Heart left ventricle (tissue), 16 donors: ENCODE measurements at places on chromosomes 3 and 15.

DNA sequence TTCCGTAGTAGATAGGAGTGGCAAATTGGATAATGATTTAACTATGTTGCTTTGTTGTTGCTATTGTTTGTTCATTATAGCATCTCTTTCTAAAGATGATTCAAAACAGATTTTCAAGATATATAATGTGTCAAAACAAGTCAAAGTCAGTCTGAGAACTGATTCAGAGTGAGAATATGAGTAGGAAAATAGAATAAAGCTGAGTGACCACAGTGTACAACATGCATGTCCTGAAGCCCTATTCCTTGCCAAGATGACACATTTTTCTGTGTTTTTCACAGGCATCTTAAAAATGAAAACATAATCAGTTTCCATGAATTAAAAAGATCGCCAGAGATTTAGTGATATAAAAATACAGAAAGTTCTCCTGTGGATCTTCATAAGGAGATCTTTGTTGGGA lies 57.0 kb upstream of the THRB start:
- DNase-seq, result no peak

GRCh38 chr15:70687482-70687881 lies 75.9 kb downstream of the UACA start:
- no peak for DNase-seq

DNA sequence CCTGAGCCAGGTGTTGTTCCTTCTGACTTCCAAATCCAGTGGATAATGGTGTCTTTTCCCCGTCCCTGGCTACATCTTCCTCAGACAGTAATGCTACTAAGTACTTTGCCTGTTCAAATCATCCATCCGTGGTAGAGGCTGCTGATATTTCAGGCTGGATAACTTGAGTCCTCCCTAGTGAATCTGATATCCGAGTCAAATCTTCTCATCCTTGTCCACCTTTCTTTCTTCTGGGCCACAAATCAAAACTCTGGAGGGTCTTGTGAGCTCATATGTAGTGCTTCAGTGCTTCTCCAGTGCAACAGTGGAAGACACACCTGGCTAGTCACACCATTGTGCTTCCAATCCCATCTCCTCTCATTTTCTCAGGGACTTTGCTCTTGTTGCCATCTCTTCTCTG lies 11.2 kb downstream of the SH3GL3 start:
- DNase-seq, result no peak

GRCh38 chr3:107307205-107307604 lies 70.0 kb upstream of the CCDC54 start:
- no peak for DNase-seq

- DNase-seq, result no peak
Measured at GRCh38 chr15:80487839-80488390, 83.7 kb downstream of the ARNT2 start.

DNA sequence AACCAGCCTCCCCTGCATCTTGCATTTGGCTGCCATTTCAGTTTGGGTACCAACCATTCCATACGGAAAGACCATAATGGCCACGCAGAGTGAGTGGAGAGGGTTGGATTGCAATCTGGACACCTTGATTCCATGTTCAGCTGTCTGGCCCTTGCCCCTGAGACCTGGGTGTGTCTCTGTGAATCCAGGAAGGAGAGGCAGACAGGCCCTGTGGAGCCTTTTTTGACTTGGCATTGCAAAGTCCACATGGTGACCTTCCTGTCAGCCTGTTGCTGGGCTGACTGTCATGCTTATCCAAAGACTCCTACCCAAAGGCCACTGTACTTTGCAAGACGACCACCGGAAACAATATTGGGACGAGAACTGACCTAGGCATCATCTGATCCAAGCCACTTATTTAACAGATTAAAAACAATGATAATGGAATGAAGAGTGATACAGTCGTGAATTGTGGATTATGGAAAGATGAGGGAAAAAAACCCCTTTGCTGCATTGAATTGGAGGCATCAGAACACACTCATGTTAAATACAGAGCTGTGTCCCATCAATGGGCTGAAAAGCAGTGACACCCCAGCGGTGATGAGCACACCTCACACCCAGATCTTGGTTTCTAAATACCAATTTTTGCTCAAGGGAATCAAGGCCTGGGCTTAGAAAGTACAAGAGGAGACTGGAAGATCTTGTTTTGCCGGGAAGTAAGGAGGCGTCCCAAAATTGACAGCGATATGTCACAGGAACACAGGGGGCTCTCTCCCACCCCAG lies 86.0 kb downstream of the LRRK1 start:
- peak; percentile 9 for DNase-seq

- DNase-seq, result no peak
Measured at GRCh38 chr15:31342781-31343626, 16.4 kb downstream of the KLF13 start.

- DNase-seq, result no peak
Measured at GRCh38 chr15:77347197-77347596, 72.7 kb downstream of the PEAK1 start.

DNA sequence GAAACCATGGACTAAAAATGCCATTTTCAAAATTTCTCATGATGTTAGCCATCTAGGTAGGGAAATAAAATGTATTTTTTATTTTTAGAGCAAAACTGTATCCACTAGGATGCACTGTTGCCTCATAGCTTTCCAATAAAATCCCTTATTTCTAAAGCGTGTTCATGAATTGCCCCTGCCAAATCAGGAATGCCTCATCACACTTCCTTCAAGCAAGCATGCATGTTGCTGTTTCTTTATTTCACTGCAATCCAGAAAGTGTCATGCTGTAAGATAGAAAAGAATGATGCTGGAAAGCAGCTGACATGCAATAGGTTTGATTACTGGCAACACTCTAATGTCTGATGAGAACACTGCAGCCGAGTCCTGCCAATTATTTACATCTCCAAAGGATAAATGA lies 239.5 kb downstream of the CHL1 start:
- no peak for DNase-seq

GRCh38 chr3:87442470-87442869 lies 166.1 kb upstream of the POU1F1 start:
- DNase-seq, result no peak

DNA sequence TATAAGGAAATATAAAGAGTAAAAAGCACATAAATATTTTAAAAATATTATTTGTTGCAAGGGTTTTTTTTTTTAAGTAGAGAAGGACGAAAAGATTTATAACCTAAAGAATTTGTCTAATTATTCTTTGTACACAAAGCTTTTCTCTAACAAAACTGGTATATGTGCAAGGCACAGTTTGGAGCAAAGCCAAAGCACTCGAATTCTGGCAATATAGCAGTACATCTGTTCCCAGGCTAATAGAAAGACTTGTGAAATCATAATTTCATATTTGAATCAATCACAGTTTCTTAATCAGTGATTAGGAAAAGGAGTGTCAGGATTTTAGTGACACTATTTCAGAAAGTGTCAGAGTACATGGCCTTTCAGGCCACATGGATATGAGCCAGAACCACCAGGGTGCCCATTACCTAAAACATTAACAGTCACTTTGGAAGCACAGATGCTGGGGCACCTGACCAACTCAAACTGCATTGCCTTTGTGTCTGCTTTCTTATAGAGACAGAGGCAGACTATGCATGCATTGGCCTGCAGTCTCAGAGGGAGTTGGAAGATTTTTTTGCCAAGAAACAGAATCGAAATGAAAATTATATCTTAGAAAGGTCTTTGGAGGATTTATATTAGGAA lies 651.8 kb upstream of the SGO1 start:
- no peak for DNase-seq

DNA sequence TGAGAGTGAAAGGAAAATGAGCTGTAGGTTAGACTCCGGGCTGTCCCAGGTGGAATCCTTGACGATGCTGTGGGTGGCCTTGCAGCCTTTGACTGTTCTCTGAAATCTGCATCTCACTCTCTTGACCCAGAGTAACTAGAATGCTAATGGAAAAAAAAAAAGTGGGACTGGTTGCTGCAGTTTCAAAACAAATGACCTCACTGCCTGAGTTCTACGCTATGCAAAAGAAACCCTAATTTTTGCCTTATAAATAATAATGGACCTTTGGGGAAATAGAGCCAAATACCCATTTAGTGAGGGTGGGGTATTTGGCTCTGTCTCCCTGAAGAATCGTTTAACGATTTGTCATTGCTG lies 309.7 kb upstream of the C2CD4B start:
- no peak for DNase-seq

GRCh38 chr3:122662505-122662904 lies 18.1 kb upstream of the PARP14 start:
- no peak for DNase-seq

DNA sequence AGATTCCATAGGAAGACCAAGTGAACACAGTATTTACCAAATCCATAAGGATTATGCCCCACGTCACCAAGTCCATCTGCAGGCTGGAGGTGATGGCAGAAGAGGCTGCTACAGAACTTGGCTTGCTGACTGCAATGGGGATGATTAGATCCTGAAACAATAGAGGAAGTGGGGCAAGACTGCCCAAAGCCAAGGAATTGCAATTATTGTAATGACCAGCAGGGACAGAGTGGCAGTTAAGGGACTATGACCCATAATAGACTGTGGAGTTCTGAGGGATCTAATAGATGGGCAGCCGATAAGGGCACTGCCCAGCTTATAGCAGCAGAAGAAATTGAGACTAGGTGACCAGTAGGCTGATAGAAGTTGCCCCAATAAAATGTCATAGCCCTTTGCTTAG lies 108.4 kb downstream of the MINAR1 start:
- no peak for DNase-seq

- DNase-seq, result no peak
Measured at GRCh38 chr3:14680716-14681115, 5.8 kb downstream of the C3orf20 start.

DNA sequence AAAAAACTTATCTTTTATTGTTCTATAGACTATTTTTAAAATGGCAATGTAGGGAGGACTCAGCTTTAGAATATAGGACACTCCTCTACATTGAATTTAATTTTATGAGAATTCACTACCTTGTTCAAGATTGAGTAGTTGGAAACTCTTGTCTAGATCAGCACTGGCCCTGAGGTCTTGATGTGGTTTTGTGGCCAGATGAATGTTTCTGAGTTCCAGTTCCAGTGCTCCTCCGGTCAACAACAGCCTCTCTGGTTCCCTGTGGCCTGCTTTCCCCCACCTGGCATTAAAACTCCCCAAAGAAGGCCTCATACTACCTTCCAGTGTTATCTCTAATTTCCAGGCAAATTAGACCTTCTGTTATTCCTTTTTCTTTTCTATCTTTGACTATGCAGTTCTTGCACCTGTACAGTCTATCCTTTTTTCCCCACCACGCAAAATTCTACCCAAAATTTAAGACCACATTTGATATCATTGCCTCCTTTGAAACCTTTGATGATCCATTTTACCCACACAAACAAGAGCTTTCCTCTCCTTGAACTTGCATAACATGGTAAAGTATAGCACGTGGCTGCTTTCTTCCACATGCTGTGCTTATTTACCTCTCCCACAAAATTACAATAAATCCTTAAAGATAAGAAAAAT lies 9.6 kb upstream of the ANP32A start:
- no peak for DNase-seq

GRCh38 chr15:68417897-68418296 lies 14.1 kb downstream of the ITGA11 start:
- DNase-seq, result no peak

- DNase-seq, result no peak
Measured at GRCh38 chr15:69577397-69577796, 124.8 kb downstream of the RPLP1 start.

- DNase-seq, result no peak
Measured at GRCh38 chr15:75182187-75183131, 19.2 kb upstream of the C15orf39 start.

GRCh38 chr15:76108021-76108723 lies 48.4 kb downstream of the TMEM266 start:
- peak; percentile 29 for DNase-seq

GRCh38 chr3:197292648-197293047 lies 5.8 kb downstream of the DLG1 start:
- DNase-seq, result no peak

DNA sequence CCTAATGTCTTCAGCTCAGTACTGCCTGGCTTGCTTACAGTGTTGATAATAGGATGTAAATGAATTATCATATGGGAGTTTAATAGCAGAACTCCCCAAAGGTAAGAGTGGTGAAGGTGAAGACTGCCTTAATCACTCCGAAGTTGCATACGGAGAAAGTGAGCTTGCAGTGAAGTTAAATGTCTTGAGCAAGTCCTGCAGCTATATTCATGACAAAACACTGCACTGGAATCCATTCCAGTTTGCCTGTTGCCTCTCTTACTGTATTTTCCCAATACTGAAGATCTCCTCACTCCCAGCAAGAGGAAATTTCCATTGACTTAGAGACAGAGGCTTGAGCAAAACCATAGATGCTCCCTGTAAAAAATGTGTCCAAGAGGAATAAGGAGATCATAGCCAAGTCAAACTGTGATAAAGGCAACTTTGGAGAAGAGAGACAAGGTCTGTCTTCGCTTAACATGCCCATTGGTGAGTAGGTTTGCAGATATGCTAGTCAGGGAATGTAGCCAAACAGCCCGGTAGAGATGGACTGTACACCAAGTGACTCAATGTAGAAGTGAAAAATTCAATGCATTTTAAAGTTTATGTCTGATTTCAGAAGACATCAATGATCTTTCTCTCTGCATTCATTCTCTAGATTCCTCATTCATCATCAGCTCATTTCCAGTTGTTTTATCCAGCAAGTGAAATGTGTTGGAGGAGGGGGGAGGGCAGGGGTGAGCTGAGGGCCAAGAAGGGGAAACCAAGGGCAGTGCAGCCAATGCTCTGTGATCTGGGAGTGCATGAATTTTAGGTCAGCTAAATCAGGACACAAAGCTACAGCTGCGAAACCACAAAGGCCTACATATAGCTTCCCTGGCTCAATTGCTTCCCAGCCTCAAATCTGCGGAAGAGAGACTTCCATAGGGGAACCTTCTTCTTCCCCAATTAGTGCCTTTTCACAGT lies 667.1 kb upstream of the NR2F2 start:
- no peak for DNase-seq

- no peak for DNase-seq
Measured at GRCh38 chr3:12253516-12254343, 35.1 kb upstream of the PPARG start.

DNA sequence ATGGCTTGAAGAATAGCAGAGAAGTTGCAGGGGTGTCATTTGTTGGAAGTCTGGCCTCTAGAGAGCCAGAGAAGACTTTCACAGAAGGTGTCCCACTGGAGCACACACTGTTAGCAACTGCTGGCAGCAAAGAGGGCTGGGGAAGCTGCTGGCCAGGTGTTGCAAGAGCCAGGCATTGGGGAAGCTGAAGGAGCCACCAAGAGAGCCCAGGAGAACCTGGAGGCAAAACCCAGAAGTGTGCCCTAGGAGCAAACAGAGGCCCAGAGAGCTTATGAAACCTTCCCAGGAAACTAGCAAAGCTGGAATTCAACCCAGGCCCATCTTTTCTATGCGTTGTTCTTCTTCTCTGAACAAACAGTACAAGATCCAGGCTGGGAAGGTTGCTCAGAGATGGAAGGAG lies 132.7 kb upstream of the TRIM42 start:
- DNase-seq, result no peak

- no peak for DNase-seq
Measured at GRCh38 chr15:83380059-83380458, 67.1 kb upstream of the SH3GL3 start.
